ENCODE measurements at places on chromosomes 1 and 21. TPM values are rescaled to one million over a fixed set of nuclear protein-coding genes. Genes with fewer than 3 reads are reported as not detected.

The SLC44A5 gene
- 0.60 TPM for total RNA-seq

DNA sequence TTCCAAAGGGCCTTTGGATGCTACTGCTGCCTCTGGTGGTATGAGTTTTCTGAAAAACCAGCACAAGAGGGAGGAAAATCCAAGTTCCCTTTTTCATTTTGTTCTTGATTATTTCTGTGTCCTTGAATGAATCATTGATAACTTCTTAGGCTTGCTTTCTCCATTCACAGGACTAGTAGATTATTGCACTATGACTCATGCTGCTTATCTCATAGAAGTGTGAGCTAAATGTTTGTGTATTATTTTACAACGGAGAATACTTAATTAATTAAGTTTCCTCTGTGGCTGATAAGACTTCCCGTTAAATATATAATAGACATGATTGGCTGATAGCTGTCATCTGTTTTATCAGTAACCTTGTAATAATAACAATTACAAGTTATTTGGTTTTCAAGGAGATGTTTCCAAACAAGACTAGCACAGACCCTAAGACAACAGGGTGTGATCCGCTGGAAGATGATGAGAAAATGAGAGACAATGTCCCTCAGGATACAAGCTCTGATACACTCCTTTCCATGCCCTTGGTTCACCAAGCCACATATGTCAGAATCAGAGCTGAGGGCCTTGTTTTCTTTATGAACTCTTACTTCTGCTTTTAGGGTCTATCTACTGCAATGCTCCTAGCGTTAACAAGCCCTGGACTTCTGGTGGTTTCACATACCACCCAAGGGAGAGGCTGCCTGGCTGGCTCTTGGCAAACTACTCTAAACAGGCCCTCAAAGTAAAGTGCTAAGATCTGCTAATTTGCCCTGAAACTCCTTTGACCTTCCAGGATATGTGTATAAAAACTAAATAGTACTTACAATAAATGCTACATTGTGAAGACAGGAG, 1078.3 kb downstream of the TTLL7 start:
- ATAC-seq: no peak

The PKLR gene
- total RNA-seq: 0.20 TPM

DNA sequence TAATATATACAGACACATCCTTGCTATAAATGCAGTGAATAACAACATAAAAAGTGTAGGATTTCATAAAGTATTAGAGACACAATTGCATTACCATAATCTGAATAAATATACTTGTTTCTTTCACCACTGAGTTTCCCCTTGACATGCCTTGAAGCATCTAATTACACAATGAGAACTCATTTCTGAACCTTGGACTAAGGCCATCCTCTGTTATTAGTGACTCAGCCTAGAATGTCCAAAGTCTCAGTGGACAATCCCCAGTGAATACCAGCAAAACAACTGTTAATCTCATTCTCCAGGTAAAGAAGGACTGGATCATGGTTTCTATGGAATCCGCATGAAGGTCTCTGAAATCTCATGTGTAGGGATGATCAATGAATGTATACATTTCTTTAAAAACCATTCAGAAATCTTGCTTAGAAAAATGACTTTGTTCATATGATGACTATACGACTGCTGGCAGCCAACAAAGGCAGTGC, at the start of gene OR2L5:
OR2L5 (plus strand) TSS at position 432 of the 482 bp plus-strand sequence. CDS start 8,288 bp downstream, outside the sequence.
- ATAC-seq: no peak

The ATAD3B gene
- 13.7 TPM for total RNA-seq

The NUF2 gene
- total RNA-seq: 8.6 TPM

The FAM151A gene
- not detected for total RNA-seq

The GNAT2 gene
- total RNA-seq: not detected

DNA sequence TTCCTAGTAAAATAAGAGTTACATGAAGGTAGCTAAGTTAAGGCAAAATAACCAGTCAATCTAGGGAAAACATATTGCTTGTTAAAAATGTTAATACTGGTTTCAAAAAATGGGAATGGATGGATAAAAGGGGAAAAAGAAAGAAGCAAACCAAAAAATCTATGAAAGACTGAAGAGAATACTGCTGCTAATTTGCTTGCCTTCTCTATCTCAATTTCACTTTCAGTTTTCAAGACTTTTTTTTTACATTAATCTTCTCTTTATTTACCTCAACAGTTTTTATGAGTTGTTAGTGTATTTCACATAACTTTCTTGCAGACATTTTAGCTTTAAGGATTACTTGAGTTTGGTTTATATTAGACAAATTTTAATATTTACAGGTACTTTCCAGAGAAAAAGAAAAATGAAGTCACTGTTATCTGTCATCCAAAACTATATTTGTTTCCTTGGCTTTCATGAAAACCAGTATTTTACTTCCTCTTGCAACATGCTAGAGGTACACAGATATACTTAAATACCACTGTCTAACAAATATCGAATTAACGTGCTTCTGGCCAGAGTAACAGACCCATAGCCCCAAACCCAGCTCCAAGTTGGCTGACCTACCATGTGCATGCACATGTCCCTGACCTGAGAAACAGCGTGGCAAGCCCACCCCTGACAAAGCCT, 70.7 kb downstream of the COL24A1 start:
- no peak for ATAC-seq

GRCh38 chr1:49050041-49050440, 273.4 kb upstream of the BEND5 start:
- ATAC-seq: no peak

DNA sequence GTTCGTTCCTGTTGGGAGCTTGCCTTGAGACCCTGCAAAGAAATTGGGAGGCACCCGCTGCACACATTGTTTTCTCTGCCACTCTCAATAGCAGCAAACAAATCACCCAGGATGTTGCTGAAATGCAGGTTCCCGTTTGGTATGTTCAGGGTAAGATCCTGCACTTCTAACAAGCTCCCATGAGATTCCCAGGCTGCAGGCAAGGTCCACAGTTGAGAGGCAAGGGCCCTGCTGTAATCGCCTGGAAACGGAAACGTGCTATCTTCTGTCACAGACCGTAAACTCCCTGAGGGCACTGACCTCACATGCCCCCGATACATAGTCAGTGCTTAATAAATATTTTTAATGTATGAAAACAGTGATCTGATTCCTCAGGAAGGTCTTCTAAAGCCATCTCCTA, 37.8 kb downstream of the XCL1 start:
- ATAC-seq: no peak

DNA sequence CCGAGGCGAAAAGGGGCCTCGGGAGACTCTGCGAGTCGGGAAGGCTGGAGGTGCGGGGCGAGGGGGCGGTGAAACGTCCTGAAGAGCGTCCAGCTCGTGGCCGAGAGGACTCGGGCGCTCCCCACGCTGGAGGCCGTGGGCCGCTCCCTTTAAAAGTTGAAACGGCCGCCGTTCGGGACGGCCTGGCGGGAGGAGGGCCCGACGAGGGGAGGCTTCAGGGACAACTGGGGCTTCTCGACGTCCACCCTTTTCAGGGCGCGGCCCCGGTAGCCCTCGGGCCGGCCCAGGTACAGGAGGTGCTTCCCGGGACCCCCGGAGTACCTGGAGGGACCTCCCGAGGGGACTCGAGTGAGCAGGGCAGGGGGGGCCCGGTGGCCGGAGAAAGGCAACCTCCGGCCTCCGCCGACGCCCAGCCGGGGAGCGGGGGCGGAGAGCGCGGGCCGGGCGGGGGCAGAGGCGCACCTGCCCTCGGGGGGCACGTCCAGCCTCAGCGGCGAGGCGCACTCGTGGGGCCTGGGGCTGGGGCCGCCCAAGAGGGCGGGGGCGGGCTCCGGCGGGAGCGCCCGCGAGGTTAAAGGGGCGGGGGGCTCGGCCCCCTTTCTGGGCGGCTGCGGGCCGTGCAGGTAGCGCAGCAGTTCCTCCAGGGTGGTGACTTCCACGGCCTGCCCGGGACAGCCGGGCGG, 14.0 kb downstream of the SEMA6C start:
- peak; percentile 3 for ATAC-seq

The AUNIP gene
- 3.3 TPM for total RNA-seq

- ATAC-seq: no peak
Measured at GRCh38 chr1:115975569-115976061, 698 bp upstream of the SLC22A15 start.

DNA sequence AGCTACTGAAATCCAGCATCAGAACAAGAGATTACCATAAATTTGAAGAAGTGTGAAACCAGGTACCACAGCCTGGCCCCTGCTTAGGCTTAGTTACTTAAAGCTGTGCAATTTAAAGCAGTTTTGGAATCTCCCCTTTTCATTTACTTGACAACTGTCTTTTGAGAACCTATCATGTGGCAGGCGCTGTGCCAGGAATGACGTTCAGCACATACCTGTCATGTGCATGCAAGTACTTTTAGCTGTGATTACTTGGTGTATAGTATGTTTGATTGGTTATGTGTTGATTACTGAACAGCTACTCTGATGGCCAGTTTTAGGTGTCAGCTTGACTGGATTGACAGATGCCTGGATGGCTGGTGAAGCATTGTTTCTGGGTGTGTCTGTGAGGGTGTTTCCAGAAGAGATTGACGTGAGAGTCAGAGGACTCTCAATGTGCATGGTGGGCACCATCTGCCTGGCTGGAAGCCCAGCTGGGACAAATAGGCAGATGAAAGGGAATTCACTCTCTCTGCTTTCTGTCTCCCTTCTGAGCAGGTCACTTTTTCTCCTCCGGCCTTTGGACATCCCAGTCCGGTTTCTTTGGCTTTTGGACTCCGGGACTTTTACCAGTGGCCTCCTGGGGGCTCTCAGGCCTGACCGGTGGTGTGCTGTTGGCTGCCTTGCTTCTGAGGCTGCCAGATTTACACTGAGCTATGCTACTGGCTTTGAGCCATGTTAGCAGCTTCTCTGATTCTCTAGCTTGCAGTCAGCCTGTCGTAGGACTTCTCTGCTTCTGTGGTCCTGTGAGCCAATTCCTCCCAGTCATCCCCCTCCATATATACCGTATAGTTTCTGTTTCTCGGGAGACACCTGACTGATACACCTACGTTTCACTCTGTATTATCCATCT, 178.0 kb downstream of the RYR2 start:
- no peak for ATAC-seq

The S100A7 gene
- total RNA-seq: 5,647 TPM

DNA sequence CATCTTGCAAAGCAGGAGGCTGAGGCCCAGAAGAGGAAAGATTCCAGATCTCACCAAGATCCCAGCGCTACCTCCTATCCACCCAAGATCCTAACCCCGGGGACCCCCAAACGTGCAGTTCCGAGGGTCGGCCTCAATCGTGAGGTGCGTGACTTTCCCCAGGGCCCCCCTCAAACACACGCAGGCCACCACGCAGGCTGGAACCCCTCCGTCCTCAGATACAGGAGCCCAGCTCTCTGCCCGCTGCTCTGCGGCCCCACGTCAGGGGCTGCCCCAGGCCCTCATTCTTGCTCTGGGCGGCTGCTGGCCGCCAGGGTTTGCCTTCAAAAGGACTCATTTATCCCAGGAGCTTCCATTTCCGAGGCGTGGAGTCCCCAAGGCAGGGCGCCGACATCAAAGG, 39.9 kb downstream of the KRTAP10-1 start:
- ATAC-seq: no peak

DNA sequence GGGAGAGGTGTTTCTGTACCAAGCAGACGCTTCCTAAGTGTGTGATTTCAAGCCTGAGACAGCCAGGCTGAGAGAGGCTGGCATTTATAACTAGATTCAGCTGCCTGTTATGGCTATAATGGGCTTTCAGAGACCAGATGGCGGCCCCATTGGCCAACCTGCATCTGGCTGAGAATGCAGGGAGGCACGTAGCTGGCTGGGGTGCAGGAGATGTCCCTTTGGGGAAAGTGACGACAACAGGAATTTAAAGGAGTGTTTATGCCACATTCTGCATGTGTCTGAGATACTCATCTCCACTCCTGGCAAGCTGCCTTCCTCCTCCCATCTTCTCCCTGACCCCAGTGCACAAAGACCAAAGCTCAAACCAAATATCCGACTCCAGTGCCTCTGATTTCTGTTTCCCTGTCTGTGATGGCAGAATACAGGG, 21.3 kb upstream of the CCDC190 start:
- ATAC-seq: no peak

DNA sequence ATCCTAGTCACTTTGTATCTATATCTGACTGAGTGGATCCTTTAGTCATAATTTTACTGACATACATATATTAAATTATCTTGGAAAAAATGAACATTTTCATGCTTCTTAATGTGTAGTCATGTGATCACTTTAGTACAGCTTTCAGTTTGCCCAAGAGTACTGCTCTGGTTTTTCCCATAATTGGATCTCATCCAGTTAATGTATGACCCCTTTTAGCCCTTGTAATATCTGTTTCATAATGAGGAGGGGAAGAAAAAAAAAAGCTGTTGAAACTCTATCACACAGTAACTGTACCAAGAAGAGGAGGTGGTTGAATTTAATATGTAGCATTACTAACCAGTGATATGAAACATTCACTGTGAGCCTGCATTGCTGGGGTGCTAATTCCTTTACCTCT, 328.7 kb downstream of the PTPRC start:
- no peak for ATAC-seq

The ECM1 gene
- total RNA-seq: 438 TPM

GRCh38 chr1:4397196-4397595, 257.2 kb upstream of the AJAP1 start:
- ATAC-seq: no peak

GRCh38 chr21:43890042-43890441, 25.0 kb downstream of the AGPAT3 start:
- no peak for ATAC-seq

DNA sequence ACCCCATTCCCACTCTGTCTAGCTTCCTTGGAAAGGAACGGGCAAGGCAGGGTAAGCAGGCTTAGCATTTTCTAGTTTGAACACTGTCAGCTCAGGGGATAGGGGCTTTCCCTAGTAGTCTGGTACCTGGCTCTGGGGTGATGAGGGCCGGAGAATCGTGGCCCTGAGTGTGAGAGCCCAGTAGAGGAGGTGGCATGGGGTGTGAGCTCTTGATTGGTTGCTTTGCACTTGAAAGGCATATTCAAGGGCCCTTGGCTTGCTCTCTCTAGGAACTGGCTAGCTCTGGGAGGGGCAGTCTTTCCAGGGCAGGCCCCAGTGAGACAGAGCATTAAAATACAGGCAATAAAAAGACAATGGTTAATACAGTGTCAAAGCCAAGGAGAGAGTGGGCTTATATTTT, 10.8 kb upstream of the EXTL1 start:
- no peak for ATAC-seq

DNA sequence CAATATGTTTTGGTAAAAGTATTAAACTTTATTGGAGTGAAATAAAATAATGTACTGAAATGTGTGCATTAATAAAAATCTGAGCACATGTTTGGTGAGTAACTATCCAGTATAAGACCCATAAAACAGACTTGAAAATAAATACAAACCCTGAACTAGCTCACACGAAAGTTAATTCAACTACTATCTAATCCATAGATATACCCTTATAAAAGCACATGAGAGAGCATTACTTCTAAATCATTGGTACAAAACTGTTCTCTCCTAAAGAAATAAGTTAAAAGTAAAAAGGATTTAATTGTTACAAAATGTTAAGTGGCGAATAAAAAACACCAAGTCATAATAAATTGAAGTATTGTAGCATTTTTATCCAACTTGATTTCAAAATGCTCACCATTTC, 295.6 kb downstream of the PTPRC start:
- ATAC-seq: no peak

GRCh38 chr1:77986810-77987209, 7.9 kb upstream of the FUBP1 start:
- ATAC-seq: no peak

All from esophagus mucosa (tissue), 1 donor.